ENCODE measurements at places on chromosomes 4 and X.

DNA sequence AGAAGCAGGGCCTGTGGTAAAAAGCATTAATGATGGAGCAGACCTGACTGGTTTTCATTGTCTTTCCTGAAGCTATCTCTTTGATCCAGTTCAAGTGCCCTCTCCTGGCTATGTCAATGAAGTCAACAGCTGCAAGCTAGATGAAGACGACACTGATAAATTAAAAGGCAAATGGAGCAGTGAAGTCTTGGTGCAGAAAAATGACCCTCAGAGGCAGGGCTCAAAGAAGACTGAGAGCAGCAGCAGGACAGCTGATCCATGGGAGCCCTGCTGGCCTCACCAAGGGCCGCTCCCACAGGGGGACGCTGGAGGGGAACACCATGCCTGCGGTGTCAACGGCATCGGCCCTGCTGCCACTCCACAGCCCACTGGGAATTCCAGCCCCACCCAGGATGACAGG is 96.2 kb downstream of the RELL1 start:
- no peak for DNase-seq

DNA sequence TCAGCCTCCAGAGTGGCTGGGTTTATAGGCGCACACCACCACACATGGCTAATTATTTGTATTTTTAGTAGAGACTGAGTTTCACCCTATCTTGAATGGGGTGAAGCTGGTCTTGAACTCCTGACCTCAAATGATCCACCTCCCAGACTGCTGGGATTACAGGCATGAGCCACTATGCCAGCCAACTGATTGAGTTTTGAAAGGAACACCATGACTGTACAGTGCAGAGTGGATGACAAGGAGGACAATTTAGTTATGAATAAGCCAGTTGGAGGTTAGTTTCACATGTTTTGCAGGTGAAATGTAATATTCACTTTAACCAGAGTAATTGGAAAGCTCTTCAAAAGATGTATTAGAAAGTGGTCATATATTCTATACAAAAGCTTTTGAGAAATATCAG is 60.8 kb downstream of the PCDH18 start:
- no peak for DNase-seq

- DNase-seq = no peak
Observed at GRCh38 chr4:77652237-77652897, 46.7 kb downstream of the CXCL13 start.

DNA sequence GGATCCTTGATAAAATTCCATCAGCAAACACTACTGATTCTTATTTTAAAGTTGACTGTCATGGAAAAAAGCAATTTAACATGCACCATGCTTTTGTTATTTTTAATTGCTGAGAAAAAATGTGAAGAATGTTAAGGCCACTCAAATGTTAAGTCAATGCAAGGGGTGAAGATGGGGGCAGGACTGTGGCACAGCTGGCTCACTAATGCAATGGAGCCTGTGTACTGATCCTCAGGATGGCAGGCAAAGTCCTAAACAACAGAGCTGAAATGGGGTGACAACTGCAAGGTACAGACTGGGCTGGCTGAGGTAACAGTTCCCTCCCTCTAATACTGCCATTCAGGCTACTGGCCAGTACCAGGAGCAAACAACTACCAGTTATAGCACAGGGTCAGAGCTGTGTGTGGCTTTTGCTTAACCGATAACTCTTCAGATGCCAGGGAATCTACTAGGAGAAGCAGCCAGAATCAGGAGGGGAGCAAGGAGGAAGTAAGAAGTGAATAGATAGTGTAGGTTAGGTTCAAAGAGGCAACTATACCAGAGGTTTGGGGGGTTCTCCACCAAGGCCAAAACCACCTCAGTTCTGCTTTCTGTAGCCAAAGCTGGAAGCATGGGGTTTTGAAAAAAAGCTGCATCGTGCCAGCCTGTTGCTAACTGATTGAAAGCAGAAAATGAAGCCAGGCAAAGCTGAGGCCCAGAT is 372.6 kb downstream of the OPHN1 start:
- DNase-seq = no peak

DNA sequence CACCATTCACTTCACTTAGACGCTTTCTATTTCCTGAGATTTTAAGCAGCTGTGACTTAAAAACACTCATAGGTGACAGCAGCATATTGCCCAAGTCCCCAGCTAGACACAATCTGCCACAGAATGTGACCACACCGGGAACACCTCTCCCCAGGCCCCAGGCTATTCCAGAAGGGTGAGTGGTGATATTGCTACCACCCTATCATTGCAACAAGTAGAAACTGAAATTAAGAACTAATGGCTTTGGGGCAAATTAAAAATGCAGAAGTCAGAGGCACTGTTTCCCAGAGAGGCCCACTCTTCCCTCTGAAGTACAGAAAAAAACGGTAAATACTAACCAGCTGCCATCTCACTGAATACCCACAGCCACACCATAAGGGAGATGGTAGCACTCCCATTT is 35.0 kb downstream of the QDPR start:
- no peak for DNase-seq

DNA sequence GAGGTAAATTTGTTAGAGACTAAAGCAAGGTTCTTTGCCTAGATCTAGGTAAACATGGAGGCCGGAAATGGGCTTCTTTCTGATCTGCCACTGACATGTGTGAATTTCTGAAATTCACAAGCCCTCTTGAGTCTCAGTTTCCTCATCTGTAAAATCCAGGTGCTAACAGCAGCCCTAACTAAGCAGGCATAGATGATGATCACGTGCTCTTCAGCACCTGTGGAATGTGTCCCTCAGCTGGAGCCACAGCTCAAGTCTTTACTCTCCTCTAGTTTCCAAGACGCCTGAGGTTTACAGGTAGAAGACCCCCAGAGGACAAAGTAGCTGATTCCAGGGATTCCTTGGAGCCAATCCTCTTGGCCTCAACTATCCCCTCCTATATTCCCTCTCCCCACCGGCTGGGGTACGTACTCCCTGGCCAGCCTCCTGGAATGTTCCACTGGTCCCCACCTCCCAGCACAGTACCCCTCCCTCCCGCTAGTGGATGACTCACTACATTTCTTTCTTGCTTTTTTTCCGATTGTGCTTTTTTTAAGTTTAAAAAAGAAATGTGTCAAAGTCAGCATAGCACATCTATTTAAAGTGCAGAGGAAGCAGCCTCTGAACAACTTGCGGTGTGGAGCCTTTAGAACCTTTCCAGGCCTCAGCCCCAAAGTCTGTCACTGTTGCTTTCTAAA is 98.4 kb downstream of the PHKA2 start:
- no peak for DNase-seq

Data from heart right ventricle (tissue), 16 donors.